ENCODE measurements at places on chromosomes 13 and 19.
A peak's percentile ranks its signal among the peaks of the same experiment; 100 is the strongest.

- DNase-seq, result no peak
Observed at GRCh38 chr19:5126498-5127223, 157.7 kb downstream of the KDM4B start.

GRCh38 chr13:36875961-36876360 is 44.1 kb downstream of the SMAD9 start:
- DNase-seq, result no peak

GRCh38 chr19:16435999-16436650 is 35.6 kb downstream of the EPS15L1 start:
- DNase-seq, result no peak

DNA sequence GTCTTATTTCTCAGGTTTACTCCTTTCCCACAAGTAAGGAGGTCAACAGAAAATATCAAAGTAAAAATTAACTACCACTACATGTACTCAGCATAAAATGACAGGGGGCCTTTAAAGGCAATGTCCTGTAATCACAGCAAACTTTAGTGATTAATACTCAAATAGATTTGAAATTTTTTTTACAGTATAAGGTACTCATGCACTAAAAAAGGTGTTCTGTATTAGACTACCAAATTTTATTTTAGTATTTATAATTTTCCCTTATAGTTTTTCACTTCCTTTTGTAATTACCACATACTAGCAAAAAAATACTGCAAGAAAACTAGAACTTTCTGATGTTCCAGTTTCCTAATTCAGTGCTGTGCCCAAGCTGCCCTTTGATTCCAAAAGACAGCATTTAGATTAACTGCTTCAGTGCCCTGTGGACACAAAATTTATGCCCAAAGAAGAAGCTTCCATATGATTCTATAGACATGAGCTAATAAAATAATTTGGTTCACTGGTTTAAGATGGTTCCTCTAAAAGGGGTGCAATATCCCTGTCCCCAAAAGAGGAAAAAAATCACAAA is 70.6 kb downstream of the KLF12 start:
- DNase-seq, result no peak

GRCh38 chr13:76719955-76720354 is 166.2 kb downstream of the KCTD12 start:
- DNase-seq, result no peak

DNA sequence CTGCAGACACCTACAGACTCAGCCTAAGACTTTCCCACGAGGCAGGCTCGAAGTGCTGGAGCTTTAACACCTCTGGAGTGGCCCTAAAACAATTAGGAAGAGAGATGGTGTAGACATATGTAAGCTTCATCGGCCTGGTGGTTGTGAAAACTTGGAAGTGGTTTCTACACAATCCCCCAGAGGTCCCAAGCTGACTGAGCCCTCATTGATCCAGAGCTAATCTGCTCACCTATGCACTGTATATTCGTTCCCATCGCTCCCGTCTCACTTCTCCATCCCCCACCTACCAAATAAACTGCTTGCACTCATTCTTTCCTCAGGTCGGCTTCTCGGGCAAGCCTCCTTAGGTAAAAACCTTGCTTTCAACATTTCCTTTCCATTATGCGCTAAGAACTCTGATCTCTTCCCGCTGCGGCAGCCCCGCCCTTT is 767 bp upstream of the ZNF793 start:
- no peak for DNase-seq

- DNase-seq, result no peak
Observed at GRCh38 chr19:12656899-12657571, 9.5 kb downstream of the MAN2B1 start.

DNA sequence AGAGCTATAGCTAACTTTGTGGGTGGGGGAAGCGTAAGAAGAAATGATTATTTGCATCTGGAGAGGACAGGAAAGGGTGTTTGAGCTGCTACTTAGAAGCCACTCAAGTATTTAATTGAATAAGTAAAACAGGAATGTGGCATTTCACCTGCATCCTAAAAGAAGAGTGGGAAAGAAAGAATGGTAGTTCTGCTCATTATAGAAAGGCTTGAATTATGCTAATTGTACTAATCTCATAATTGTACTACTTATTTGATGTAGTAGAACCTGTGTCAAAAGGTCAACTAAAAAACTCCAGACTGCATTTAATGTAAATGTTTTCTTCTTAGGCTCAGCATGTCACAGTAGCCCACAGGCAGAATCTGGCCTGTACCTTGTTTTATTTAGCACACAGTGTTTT is 113.6 kb downstream of the RNF17 start:
- DNase-seq, result no peak

DNA sequence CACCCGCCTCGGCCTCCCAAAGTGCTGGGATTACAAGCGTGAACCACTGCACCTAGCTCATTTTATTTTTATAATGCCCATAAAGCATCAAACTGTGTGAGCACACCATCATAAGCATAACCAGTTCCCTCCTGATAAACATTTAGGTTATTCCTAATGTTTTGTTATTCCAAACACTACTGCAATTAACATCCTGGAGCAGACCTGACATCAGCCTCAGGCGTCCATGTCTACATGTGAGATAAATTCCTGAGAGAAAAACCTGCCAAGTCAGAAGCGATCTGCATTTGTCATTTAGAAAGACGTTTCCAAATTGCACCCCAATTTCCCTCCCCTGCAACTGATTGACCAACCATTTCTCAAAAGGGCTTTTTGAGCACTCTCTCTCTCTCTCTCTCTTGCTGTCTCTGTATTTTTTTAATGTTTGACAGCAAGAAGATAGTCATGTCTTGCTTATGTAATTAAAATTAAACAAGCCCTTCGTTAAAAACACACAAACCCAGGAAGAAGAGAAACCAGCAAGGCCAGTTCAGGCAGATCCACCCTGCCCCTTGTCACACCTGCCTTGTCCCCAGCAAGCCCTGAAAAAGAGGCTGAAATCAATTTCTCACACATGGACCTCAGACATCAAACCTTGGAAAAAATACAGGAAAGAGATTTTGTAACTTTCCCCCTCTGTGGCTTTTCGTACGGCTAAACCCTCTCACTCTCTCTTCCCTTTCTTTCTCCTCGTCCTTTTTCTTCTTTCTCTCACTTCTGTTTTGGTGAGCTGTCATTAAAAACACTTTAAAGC is 9.9 kb downstream of the LYPD3 start:
- no peak for DNase-seq

DNA sequence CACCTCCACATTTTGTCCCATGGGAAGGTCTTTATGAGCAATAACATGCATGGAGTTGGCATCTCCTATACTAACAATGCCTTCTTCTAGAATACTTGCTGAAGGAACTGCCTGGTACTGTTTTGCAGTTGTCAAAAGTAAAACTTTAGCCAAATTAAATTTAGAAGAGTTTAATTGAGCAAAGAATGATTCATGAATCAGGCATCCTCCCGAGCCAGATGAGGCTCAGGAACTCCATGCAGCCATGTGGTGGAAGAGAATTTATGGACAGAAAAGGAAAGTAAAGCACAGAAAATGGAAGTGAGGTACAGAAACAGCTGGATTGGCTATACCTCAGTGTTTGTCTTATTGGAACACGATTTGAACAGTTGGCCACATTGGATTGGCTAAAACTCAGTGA is 1081.9 kb downstream of the SLITRK1 start:
- DNase-seq, result no peak

DNA sequence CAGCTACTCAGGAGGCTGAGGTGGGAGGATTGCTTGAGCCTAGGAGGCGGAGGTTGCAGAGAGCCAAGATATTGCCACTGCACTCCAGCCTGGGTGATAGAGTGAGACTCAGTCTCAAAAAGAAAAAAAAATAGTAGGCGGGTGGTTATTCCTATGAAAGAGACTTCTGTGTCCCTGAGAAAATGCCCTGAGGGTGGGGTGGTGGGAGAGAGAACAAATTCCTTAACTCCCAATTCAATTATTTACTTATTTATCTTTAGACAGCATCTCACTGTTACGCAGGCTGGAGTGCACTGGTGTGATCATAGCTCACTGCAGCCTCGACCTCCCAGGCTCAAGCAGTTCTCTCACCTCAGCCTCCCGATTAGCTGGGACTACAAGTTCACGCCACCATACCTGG is 10.3 kb upstream of the EEF2 start:
- no peak for DNase-seq

DNA sequence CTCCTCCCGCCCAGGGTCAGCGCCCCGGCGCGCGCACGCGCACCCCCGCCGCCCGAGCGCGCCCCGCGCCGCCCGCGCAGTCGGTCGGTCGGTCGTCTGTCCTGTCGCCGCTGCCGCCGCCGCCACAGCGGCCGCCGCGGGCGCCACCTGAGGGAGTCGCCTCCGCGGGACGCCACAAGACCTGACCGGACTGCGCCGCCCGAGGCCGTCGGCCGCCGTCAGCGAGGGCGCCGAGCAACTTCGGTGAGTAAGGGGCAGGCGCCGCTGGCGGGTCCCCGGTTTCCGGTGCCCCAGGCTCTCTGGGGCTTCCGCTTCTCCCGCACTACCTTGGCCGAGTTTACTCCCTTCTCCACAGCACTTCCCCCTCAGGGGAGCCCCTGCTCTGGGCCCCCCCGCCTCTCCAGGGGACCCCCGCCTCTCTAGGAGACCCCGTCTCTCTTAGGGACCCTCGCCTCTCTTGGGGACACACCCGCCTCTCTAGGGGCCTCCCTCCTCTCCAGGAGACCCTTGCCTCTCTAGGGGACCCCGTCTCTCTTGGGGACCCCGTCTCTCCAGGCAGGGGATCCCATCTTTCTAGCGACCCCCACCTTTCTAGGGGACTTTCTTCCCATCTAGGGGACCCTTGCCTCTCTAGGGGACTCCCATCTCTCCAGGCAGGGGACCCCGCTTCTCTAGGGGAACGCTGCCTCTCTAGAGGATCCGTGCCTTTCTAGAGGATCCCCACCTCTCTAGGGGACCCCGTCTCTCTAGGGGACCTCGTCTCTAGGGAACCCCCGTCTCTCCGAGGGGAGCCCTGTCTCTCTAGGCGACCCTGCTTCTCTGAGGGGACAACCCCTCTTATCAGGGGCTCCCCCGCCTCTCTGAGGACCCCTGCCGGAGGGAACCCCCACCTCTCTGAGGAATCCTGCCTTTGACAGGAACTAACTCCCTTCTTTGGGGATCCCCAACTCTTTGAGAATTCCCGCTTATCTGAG is 19.3 kb upstream of the GATAD2A start:
- peak; percentile 41 for DNase-seq

GRCh38 chr13:89726690-89727435 is 1620.6 kb upstream of the MIR17HG start:
- DNase-seq, result no peak

DNA sequence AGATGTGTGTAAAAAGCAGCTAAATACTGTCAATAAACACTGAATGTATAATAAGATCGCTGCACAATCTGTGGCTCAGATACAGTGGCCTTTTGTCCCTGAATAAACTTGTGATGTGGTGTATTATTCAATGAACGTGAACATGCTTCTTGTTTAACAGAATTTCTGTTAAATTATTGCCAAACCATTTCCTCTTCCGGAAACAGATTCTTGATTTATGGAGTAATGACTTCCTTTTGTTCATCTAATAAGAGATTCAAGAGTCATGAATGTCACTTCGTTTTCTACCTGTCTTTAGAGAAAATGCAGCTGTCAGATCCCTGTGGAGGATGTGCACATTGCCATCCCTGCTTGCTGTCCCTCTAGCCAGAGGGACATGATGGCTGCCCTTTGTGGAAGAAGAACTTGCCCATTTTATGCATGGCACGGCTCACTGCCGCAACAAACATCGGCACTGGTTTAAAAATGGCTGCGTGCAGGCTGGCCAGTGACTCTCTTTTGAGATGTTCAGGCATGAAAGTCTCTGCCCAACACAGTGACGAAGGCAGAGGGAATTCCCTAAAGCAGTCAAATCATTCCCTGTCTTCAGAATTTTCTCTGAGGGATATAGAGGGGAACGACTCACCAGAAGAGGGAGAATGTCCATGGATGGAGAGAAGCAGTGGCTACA is 3.1 kb upstream of the TNFSF13B start:
- DNase-seq, result no peak

- DNase-seq, result no peak
Observed at GRCh38 chr13:44814836-44815235, 174.4 kb downstream of the NUFIP1 start.

DNA sequence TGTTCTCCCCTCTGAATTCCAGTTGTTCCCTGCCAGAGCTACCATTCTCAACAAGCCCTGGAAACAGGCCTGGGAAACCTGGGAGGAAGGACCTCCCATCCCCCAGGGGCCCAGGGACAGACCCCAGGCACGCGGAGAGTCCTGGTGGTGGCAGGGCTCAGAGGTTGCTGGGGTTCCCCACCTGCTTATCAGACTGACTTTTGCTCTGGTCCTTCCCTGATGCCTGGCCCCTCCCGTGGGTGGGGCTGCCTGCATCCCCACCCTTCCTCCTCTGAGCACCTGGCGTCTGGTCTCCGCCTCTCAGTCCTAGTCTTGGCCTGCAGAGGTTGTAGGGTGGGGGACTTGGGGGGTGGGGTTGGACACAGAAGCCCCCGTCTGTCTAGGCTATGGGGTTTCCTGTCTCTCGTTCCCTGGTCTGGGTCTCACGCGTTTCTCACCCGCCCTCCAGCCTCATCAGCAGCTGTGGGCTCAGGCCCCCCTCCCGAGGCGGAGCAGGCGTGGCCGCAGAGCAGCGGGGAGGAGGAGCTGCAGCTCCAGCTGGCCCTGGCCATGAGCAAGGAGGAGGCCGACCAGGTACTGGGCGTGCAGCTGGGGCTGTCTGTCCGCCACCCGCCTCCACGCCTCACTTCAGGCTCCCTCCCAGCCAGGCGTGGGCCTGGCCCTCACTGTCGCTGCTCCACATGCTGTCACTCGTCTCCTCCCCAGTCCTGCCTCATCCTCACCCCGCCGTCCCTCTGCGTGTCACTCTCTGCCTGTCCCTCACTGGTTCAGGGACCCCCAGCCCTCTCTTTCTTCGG is 13.6 kb downstream of the EPN1 start:
- DNase-seq, result no peak

DNA sequence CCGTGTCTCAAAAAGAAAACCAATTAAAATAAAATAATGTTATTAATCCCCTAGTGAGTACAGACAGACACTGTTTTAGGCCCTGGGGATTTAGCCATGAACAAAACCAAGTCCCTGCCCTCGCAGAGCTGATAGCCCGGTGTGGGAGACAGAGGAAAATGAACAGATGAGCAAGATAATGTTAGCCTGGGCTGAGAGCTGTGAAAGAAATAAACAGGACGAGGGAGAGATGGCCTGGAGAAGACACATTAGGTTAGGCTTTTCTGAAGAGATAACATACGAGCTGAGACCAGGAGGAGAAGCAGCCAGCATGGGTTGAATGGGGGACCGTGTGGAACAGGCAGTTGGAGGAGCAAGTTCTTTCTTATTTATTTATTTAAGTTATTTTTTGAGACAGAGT is 9.0 kb downstream of the RELB start:
- DNase-seq, result no peak

DNA sequence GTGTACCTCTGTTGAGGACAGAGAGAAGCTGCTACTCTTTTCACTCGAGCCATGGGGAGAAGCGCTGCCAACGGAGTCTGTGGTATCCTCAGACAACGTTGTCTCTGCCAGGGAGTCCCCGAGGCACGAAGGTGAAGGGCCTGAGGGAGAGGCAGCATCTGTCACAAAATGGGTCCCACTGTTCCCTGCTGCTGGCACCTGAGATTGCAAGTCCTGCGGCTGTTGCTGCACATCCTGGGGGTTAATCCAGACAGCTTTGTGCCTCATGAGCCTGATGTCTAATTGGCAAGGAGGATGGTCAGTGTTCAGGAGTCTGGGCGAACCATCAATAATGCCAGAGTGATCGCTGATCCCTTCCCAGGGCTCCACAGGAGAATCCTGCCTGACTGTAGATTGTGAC is 15.0 kb downstream of the RUBCNL start:
- no peak for DNase-seq
